ENCODE measurements at places on chromosomes 12 and 14.

DNA sequence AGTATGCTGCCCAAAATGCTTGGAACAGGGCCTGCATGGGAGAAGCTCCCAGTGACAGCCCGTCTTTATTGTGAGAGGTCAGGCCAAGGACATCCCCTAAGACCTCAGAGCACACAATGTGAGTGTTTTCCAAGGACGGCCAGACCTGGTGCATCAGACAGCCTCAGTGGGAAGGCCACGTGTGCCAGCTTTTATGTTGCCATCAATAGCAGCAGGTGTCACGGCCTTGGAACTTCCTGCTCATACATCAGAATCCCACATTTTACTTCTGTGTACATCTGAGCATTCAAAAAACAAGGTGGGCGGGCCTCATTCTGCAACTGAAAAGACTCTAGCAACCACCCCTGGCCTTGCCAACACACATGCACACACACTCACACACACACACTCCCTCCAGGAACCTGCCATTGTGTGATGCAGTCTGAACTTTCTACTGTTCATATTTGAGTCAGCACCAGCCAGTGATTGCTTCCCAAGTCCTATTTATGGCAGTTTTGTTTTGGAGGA is 753.1 kb upstream of the TBX3 start:
- no peak for DNase-seq

DNA sequence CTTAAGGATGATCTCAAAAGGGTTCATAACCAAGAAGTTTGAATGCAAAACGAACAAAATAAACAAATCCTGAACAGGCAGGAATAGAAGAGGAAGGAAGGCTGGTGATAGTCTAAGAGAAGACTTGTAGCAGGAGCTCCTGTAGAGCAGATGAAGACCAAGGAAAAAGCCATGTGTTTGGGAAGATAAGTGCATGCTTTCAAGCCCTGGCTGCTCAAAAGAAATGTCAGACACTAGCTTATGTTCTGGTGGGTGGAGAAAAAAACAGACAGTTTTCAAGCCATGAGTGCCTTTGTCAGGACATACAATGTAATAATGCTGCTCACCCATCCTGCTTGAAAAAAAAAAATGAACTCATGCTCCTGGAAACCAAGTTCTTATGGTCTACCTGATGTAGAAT is 27.4 kb downstream of the TAOK3 start:
- no peak for DNase-seq

- no peak for DNase-seq
Observed at GRCh38 chr12:110577864-110578693, 5.0 kb downstream of the PPTC7 start.

DNA sequence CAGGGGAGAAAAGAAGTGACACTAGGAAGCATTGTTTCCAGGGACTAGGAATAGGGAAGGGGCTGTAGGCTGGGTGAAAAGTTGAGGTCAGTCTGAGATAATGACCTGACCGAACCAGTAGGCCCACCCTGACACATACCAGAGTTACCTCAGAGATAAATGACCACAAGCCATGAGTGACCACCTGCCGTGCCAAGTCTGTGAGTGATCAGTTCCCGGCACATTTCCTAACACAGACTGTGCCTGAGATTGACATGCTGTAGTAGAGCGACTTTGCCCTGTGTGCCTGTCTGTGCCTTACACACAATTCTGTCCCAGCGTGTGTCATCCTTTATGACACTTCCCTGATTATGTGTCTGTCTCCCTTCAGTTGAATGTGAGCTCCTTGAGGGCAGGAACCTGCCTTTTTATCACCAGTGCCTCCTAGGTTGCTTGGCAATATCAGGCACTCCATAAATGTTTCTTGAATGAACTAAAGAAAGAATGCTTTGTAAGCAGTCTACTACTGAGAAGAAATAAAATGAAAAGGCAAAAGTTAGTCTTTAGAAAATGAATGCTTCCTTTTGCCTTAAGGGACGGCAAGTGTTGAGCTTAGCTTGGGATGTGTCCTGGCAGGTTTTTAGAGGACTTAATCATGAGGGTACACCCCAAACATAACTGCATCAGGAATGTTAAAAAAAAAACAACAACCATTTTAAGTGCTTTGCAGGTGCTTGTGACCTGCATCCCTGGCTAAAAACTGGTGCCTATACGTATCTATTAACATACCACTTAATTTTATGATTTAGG is 9.6 kb upstream of the SSPN start:
- no peak for DNase-seq

- no peak for DNase-seq
Observed at GRCh38 chr12:77590306-77590705, 240.4 kb upstream of the NAV3 start.

- DNase-seq = no peak
Observed at GRCh38 chr14:92965281-92965680, 42.3 kb downstream of the CHGA start.

GRCh38 chr12:29945904-29946303 is 162.2 kb upstream of the TMTC1 start:
- no peak for DNase-seq

DNA sequence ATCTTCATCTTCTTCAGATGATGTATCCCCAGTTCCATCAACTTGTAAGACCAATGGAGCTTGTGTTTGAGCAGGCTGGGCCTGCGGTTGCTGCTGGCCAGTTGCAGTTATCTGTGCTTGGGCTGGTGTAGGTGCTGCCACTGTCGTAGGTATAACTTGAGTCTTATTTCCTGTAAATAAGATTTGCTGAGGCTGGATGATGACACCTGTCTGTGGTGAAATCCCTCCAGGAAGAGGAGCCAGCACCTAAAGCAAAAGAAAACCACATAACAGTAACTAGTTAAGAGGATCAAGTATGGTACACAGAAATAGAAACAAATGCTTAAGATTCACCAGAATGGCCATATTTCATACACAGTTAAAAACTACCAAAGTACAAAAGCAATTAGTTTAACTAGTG is 28.2 kb downstream of the GTF2A1 start:
- DNase-seq = no peak

Data from iPS DF 19.7 (cell line).